Right cardiac atrium (tissue), 5 donors: ENCODE measurements at places on chromosomes 13 and 19.

DNA sequence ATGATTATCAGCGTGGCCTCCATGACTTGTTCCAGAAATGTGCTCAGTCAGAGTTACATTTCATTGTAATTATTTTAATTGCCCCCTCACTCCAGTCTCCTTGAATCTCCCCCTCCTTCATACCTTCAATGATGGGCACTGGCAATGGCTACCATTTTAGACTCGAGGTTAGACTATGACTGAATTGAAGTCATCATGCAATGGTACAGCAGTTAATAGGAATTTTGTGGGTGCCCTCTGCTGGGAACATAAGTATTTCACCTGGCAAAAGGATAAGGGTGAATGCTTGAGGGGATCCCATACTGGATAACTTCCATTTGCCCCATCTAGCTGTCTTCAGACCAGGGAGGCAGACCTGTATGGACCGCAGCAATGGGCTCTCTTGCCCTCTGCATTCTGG lies 32.2 kb upstream of the USP12 start:
- DNase-seq, result no peak

DNA sequence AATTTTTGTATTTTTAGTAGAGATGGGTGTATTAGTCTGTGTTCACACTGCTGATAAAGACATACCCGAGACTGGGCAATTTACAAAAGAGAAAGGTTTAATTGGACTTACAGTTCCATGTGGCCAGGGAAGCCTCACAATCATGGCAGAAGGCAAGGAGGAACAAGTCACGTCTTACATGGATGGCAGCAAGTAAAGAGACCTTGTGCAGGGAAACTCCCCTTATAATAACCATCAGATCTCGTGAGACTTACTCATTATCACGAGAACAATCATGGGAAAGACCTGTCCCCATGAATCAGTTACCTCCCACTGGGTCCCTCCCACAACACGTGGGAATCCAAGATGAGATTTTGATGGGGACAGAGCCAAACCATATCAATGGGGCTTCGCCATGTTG lies 14.6 kb downstream of the ZNF333 start:
- no peak for DNase-seq

DNA sequence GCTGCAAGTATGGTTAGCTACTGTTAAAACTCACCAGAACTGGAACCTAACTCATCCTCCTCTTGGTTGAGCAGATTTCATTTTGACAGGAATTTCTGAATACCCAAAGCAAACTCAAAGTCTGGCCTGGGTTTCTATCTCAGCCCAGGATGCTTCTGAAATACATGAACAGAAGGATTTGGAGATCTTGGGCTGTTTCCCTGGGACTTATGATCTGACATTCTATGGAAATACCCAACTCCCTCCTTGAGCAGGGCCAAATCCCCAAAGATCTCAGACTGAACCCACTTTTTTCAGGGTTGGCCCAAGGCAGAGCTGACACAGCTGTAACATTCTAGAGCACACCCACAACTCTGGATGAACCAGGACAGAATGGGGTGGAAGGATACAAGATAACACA lies 1.1 kb upstream of the ITM2B start:
- no peak for DNase-seq

DNA sequence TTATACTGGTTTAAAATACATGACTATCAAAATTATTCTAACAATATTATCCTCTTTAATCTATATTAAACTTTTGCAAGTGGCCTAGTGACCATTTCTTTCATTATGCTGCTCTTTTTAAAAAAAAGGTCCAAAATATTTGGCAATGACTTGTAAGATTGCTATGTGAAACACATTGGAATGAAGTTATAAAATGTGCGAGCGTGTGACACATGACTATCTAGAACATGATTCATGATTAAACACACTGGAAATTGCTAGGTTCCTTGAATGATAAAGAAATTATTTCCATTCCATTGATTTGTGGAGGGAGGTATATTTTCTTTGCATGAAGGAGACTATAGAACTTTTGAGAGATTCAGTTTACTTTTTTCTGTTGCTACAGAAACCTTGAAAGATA lies 739.1 kb downstream of the DIAPH3 start:
- no peak for DNase-seq

DNA sequence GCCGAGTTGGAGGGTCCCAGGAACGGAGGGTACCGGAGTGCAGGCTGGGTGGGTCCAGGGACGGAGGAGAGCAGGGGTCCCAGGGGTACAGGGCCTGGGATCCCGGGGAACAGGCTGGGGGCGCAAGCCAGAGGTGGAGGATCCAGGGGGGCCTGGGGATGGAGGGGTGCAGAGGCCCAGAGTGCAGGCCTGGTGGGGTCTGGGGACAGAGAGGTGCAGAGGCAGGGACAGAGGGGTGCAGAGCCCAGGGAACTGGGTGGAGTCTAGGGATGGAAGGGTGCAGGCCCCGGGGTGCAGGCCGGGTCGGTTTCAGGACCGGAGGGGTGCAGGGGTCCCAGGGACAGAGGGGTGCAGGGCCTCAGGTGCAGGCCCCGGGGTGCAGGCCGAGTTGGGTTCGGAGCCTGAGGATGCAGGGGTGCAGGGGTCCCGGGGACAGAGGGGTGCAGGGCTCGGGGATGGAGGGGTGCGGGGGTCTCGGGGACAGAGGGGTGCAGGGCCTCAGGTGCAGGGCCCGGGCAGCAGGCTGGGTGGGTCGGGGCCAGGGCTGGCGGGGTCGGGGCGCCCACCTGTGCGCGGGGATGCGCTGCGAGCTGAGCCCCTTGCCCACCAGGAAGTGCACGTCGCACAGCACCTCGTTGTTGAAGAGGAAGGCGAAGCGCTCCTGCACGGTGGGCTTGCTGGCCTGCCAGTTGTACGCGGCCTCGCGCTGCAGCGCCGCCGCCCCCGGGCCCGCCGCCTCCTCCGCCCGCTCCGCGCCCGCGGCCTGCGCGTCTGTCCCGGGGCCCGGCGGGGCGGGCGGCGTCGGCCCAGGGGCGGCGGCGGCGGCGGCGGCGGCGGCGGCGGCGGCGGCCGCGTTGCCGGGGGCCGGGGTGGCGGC lies 545 bp downstream of the BTBD2 start:
- peak; percentile 72 for DNase-seq
